ENCODE measurements at places on chromosomes 2 and 18.

DNA sequence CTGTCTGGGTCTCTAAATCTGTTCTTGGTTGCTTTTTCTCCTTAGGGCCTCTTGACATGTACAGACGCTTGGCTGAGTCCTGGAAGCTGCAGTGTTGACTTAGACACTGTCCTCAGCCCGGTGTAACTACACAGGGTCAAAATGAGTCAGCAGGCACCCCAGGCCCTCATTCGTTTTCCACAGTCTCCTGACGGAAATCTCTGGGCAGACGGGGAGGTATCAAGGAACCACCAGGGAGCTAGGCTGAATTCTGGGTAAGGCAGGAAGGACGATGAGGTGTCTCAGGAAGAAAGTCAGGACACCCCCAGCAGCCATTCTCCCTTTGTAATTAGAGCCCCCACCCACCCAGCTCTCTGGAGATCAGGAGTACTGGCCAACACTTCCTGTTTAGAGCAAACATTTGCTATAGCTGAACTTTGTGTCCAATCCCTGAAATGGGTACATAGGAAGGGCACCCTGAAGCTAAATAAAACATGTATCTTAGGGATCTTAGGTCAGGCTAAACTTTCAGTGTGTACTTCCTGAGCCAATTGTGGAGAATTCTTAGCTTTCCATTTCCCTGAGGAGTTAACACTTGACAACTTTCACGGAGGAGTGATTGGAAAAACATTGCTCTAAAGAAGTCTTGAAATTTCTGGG is 23.9 kb upstream of the EPAS1 start:
- no peak for DNase-seq

- DNase-seq: no peak
These were observed 24.7 kb downstream of the PKDCC start for GRCh38 chr2:42072349-42073118.

- no peak for DNase-seq
These were observed 23.2 kb downstream of the LAMA3 start for GRCh38 chr18:23712445-23712844.

DNA sequence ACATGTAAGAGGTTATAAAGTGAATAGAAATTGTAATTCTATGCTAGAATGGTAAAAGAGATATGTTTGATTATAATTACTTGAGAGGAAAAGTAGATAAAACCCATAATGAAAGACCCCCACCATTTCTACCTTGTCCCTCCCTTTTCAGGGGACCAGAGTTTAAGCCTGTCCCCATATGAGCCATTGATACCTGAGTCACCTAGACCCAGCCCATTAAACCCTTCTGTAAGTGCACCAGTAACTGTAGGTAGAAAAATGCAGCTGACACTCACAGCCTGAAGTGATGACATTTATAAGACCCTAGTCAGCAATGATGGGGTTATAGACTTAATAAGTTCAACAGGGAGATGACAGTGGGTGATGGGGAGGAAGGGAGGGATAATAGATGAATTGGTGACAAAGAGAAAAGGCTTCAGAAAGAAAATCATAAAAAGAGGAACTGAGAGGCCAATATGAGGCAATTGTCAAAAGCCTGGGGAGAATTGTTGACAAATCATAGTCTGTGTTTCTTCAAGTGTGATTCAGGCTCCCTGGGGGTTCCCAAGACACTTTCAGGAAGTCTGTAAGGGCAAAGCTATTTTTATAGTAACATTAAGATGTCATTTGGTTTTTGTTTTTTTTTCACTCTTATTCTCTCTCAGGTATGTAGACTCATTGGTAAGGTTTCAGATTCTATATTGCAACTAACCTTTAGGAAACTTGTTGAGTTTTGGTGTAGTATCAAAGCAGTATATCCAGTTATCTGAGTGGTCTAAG is 544.2 kb downstream of the SATB2 start:
- DNase-seq: no peak

- no peak for DNase-seq
These were observed 49.8 kb downstream of the CAB39 start for GRCh38 chr2:230762317-230762896.

DNA sequence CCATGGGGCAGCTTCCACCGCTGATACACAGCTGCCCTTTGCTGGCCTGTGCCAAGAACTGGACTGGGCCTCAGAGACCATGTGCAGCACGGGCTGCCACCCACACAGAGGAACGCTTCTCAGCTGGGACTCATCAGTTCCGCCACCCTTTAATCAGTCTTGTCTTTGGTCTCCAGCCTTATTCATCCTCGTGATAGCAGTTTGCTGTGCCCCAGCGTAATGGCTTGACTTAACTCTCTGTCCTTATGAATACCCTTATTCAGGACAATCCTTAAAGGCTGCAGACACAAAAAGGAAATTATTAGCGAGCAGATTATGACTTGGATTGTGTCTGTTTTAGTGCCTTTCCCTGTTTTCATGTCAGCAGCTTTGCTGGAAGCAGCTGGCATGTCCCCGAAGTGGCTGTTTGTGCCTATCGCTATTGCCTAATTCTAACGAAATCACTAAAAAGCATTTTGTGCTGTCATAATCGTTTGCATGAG is 108.9 kb upstream of the DAPL1 start:
- DNase-seq: no peak

DNA sequence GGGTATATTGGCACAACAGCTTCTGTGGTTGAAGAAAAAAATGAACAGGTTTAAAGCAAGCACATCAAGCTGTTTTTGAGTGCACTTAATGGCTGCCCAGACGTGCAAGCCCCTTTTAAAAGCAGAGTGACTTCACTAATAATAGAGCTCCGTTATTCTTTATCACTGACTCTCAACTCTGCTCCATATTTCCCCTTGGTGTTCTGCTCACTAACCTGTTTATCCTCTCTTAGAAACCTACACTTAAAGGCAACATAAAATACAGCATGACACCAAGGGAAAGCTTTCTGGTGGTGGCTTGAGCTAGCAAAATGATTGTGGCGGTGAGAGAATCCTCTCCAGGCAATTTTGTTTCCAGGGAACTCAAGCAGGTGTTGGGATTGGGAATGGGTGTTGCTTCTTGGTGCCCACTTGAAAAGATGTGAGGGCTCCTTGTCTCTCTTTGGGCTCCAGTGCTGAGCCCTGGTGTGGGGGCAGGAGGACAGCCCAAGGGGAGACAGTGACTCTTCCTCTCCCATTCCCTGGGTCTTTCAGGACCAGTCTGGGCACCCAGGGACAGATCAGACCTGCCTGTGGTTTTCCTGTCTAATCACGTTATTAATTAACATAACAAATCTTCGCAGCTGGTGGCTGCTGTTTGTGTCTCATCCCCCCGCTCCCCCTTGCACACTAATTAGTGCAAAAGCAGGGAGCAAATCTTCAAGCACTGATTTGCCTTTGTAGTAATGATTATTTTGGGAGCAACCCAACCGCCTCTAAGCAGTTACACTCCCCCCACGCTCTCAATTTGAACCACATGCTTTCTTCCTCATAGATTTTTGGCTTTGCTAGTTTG is 289.4 kb upstream of the CXCR4 start:
- DNase-seq: peak; percentile 14

Data from NCI-H187 (cell line).